ENCODE measurements at places on chromosomes 12 and 14.
A peak's percentile ranks its signal among the peaks of the same experiment; 100 is the strongest.

DNA sequence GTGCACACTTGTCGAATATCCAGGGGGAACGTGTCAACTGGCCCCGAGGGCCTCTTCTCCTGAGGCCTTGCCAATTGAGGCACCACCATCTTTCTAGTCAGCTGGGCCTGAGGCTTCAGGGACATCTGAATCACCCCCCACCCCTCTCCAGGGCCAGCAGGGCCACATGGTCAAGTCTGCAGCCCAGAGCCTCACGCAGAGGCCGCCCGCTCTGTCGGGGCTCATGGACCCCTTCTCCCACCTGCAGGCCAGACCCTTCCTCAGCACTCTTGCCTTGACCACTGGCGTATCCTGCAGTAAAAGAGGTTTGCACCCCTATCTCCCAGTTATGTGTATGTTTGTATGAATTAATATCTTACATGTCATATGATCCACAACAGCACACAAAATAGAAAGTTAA, 182.3 kb downstream of the CALM1 start:
- DNase-seq = no peak

DNA sequence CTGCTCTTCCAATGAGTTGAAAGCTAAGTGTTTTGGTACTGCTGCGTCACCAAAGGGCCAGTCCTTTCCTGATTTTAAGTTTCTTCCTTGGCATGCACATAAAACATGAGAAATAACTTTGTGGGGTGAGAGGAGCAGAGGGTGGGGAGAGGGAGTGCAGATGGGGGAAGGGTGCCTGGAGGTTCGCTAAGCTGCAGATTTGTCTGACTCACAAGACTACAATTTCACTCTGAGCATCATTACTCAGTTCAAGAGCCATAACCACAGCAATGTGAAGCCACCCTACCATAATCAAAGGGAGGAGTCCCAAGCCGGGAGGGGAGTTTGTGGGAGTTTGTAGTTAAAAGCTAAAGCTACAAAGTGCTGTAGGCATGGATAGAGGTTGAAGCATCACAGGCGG, 136.1 kb downstream of the ANO2 start:
- no peak for DNase-seq

DNA sequence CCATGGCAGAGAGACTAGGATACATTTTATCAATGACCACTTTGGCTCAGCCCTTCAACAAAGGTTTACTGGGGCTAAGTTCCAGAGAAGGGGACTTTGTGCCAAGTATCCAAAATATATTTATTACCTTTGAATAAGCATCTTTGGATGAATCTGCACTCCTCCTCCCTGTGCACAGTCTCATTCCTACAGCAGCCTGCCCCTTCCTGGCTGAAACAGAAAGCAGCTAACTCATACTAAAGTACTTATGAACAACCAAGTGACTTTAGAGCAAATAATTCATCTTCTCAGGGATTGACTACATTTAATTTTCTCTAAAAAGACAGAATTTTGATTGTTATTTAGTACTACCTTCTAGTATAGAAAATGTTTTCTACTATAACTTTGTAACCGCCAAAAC, 47.8 kb upstream of the ETV6 start:
- DNase-seq = no peak

- peak; percentile 44 for DNase-seq
Observed at GRCh38 chr14:57091030-57091608, 177.6 kb downstream of the EXOC5 start.

GRCh38 chr14:35576260-35576659, 42.3 kb downstream of the INSM2 start:
- DNase-seq = peak; percentile 50

- DNase-seq = no peak
Observed at GRCh38 chr14:98244162-98244948, 1027.6 kb downstream of the BCL11B start.
